Stimulated activated CD4-positive, alpha-beta T cell treated with anti-CD3 and anti-CD28 coated beads, Interleukin-1b, Interleukin-23, amount 100 ng/mL, for 48 hours (primary cell): ENCODE measurements at places on chromosomes 16 and 17.

DNA sequence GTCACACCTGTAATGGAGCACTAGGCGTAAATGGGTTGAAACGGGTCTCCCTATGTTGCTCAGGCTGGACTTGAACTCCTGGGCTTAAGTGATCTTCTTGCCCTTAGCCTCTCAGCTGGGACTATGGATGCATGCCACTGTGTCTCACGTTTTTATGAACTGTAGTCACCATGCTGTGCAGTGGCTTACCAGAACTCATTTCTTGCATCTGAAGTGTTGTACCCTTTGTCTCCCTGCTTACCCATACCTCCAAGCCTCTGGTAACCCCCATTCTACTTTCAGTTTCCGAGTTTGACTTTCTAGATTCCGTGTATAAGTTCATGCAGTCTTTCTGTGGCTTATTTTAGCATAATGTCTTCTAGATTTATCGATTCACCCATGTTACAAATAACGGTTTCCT, 7.7 kb downstream of the PYCARD start:
- DNase-seq = no peak

- no peak for DNase-seq
Measured at GRCh38 chr17:75191584-75191983, 8.8 kb upstream of the SUMO2 start.

- no peak for DNase-seq
Measured at GRCh38 chr17:17623904-17624303, 32.4 kb upstream of the PEMT start.

DNA sequence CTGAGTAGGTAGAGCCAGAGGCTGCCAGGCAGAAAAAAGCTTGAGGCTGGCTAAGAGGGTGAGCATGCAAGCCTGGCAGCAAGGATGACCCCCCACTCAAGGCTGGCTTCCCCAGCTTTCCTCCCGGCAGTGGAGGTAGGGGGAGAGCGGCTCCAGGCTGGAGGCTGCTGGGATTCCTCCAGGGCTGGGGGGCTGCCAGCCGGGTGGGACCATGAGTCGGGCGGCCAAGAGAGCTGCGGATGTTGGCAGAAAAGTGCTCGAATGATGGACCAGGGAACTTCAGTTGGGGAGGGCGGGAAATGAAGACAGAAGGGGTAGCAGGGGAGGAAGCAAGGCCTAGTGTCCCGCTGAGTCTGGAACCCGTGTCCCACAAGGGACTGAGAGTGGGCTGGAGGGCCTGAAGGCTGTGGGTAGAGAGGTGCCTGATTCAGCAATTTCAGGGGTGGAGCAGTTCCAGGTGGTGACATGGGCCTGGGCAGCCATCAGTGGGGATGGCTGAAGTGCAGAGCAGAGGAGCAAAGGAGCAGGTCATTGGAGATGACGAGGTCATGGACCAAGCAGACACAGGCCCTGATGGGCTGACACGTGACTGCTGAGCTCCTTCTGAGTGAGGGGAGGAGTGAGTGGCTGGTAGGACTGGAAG, 20.3 kb downstream of the HSD11B2 start:
- no peak for DNase-seq

DNA sequence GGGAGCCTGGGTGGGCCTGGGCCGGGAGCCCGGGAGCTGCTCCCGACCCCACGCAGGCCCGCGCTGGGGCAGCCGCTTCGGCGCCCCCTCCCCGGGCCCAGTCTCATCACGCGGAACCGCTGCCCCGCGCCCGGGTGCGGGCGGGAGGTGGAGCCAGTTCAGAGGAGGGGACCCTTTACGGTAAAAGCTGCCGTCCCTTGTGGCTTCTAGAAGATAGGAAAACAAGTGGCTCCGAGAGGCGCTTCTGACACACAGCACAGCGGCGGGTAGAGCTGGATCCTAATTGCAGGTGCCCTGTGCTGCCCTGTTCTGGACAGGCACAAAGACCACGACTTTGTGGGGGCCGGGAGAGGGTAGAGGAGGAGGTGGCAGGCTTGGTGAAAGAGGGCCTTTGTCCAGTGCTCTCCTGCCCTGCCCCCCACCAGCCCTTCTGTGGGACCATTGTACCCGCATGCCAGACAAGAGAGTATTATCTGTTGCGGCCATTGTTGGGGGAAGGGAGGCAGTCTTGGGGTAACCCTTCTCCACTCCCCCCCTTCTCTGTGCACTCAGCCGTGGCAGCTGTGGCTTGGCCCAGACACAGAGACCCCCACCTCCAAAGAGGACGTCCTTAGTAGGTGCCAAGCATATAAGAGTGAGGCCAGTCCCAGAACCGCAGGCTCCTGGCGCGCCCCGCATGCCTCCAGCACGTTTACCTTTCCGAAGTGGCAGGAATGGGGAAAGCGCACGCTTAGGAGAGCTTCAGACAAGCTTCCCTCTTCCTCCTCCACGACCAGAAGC, 736 bp downstream of the CNP start:
- peak; percentile 41 for DNase-seq
